Daoy (cell line): ENCODE measurements at places on chromosomes 5 and 9. TPM values are rescaled to one million over a fixed set of nuclear protein-coding genes. Genes with fewer than 3 reads are reported as not detected.

GRCh38 chr9:92564982-92565381, 29.2 kb upstream of the ECM2 start:
- DNase-seq = no peak

NR2F1-AS1 gene
- total RNA-seq = 6.1 and 10.5 TPM in 2 replicates

DNA sequence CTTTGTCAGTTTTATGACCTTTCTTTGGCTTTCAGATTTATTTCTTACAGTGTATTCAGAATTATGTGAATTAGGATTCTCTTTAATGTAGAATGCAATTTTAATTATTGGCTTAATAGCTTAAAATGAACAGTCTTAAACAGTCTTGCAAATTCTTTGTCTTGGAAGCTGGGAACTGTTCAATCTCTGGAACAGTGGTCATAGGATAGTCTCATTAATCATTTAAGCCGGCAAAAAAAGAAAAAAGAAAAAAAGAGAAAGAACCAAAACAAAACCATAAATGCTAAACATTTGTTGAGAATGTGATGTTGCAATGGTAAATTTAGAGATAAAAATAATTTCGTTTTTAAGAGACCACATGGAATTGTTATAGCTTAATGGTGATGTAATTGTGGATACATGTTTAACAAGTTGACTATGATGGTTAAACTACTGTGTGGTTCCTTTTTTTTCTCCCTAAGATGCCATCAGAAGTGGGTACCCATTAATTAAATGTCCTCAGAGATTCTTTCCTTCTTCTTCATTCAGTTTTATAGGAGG, 61.6 kb downstream of the NNT start:
- no peak for DNase-seq

DNA sequence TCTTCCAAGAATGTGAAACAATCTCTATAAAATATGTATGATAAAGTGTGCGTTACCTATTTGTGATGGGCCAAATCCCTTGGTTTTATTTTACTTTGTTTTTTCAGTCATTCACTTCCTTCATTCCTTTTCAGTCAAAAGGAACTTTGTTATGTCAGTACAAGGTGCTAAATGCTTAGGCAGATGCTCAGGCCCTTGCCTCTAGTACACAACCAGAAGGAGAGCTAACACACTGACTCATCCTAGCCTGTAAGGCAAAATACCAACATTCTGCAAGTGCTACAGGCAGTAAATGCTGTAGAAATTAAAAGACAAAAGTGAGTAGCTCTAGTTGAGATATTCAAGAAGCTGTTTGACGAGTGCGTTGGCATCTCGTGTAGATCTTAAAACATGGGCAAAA, 49.4 kb downstream of the TRPM6 start:
- no peak for DNase-seq

CD180 gene
- not detected in 2 replicates for total RNA-seq

GRCh38 chr9:81550207-81550583, 139.2 kb downstream of the TLE1 start:
- DNase-seq = no peak

TTF1 gene
- 40.8 and 41.7 TPM in 2 replicates for total RNA-seq

GRCh38 chr5:79699763-79700400, 10.2 kb downstream of the CMYA5 start:
- DNase-seq = no peak

GRCh38 chr5:115813719-115814118, 2.7 kb downstream of the CDO1 start:
- DNase-seq = no peak

GRCh38 chr9:5510360-5510931, at the start of gene PDCD1LG2:
PDCD1LG2 (plus strand) TSS chr9:5510531; CDS start chr9:5522547, 12,016 bp downstream.
- peak; percentile 78 for DNase-seq

COL15A1 gene
- 0.74 and 0.86 TPM in 2 replicates for total RNA-seq
